Vagina (tissue), 2 donors: ENCODE measurements at places on chromosomes 1 and 21.
A peak's percentile ranks its signal among the peaks of the same experiment; 100 is the strongest.

DNA sequence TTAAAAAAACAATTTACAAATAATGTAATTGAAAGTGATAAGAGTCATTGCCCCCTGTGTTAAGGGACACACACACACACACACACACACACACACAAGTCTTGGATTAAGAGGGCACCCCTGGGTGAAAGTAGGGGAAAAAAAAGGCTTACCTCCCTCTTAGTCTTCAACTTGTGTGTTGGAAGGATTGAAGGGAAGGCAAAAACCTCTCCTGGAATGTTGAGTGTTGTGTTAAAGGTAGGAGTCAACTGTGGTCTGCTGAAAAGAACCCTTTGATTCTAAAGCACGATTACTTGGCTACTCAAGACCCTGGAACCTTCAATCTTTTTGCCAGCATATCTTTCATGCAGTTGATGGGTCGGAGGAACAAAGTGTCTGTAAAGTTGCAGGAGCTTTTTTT lies 6.4 kb downstream of the PBX1 start:
- peak overlapping the region; percentile 82 for H3K4me3 ChIP-seq
- no peaks in the 10 kb centered on the region for H3K36me3 ChIP-seq
- peak overlapping the region; percentile 95 for H3K27ac ChIP-seq
- no peaks in the 10 kb centered on the region for H3K27me3 ChIP-seq
- H3K4me1 ChIP-seq = peaks cover 55% of the 10 kb centered on the region

- no peaks in the 10 kb centered on the region for H3K36me3 ChIP-seq
- no peaks in the 10 kb centered on the region for H3K27me3 ChIP-seq
- no peak overlapping the region for H3K27ac ChIP-seq
Measured at GRCh38 chr1:175146529-175147213, 45.9 kb downstream of the KIAA0040 start.

DNA sequence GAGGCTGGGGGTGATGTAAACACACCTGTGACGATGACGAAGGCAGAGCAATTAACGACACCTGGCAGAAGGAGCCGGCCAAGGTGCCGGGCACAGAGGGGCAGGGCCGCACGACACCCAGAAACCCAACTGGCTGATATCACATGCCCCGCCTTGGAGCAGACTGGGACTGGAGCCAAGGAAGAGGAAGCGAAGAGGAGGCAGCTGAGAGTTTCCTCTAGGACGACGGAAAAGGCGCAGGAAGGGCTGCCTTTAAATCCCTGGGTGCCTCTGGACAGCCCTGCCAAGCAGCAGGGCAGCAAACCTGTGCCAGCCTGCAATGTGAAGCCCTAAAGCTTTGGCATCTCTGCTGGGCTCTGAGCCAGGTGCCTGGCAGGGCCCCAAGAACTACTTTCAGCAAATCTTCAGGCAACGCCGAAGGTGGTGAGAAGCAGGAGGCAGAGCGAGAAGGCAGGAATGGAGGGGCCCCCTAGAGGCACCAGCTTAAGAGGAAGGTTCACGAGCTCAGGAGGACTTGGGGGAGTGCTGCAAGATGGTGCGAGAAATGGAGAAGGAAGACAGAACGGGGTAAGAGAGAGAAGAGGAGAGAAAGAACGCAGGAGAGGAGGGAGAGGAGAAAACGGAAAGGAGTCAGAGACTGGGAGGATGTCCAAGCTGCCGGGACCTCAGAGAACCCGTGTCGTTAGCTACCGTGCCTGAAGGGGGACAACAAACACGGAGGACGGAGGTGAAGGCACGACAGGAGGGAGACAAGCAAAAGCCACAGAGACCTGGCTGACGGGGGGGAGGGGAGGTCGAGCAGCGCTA lies 25.3 kb upstream of the PEF1 start:
- H3K27ac ChIP-seq = peak overlapping the region; percentile 72
- no peaks in the 10 kb centered on the region for H3K27me3 ChIP-seq
- H3K4me1 ChIP-seq = peaks cover 90% of the 10 kb centered on the region
- H3K4me3 ChIP-seq = peak overlapping the region; percentile 12

DNA sequence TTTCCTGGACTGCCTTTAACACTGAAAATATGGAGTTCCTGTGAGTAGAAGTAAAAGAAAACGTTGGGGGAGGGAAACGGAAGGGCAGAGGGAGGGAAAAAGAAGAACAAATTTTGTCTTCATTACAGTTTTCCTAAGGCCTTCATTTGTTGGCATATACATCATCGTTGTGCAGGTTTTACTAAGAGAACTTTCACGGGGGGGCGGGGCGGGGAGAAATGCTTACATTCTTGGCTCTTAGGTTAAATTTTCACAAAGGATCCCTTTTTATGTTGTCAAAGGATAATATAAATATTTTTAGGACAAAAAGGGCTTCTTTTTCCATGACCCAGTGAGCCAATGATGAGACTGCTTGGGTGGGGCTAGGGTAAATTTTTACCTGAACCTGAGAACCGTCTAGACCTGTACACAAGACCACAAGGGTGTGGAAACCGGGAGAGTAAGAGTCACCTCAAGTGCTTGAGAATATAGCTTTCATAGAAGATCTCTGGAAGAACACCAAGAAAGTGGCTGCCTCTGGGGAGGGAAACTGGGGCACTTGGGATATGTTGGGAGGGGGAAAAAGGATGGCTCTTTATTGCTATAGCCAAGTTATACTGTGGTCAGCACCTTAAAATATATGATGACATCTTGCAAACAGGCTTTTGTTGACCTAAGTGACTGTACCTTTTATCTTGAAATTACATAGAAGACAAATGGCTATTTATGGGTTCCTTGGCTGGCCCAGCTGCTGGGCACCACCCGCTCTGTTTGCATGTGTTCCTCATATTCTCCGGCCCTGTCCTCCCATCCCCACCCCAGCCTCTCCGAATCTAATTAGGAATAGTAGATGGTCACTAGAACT lies 2.0 kb upstream of the UTP25 start:
- no peak overlapping the region for H3K4me3 ChIP-seq
- no peak for DNase-seq
- no peak overlapping the region for H3K27ac ChIP-seq
- H3K4me1 ChIP-seq = peaks cover 32% of the 10 kb centered on the region

DNA sequence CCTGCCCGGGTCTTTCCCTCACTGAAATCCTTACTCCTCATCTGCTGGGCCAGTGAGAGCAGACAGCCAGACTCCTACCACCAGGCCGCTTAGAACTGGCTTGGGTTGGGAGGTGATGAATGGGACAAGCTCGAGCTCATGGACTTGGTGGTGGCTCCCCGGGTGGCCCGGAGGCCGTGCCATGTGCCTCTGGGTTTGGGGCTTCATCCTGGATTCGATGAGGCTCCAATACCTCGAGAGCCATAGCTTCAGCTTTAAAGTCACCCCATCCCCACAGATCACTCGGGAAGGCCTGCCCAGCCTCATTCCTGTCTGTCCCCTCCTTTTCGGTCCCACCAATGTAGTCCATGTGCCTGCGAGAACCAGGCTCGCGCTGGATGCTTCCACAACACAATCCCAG lies 51.5 kb downstream of the MYOM3 start:
- H3K4me3 ChIP-seq = no peak overlapping the region
- DNase-seq = no peak
- H3K36me3 ChIP-seq = no peaks in the 10 kb centered on the region
- H3K4me1 ChIP-seq = no peaks in the 10 kb centered on the region
- no peak overlapping the region for H3K27ac ChIP-seq

GRCh38 chr21:14826630-14827029 lies 238.2 kb downstream of the NRIP1 start:
- H3K27me3 ChIP-seq = no peaks in the 10 kb centered on the region
- no peaks in the 10 kb centered on the region for H3K36me3 ChIP-seq
- no peaks in the 10 kb centered on the region for H3K4me1 ChIP-seq
- no peak overlapping the region for H3K4me3 ChIP-seq
- DNase-seq = no peak
- no peak overlapping the region for H3K27ac ChIP-seq

- no peaks in the 10 kb centered on the region for H3K4me1 ChIP-seq
- H3K36me3 ChIP-seq = no peaks in the 10 kb centered on the region
- H3K4me3 ChIP-seq = no peak overlapping the region
- H3K27me3 ChIP-seq = no peaks in the 10 kb centered on the region
- no peak for DNase-seq
Measured at GRCh38 chr21:17915976-17916375, 96.8 kb upstream of the C21orf91 start.

GRCh38 chr1:181141431-181141910 lies 53.0 kb downstream of the IER5 start:
- no peak for DNase-seq
- no peaks in the 10 kb centered on the region for H3K36me3 ChIP-seq
- H3K4me3 ChIP-seq = no peak overlapping the region
- H3K4me1 ChIP-seq = peaks cover 34% of the 10 kb centered on the region

DNA sequence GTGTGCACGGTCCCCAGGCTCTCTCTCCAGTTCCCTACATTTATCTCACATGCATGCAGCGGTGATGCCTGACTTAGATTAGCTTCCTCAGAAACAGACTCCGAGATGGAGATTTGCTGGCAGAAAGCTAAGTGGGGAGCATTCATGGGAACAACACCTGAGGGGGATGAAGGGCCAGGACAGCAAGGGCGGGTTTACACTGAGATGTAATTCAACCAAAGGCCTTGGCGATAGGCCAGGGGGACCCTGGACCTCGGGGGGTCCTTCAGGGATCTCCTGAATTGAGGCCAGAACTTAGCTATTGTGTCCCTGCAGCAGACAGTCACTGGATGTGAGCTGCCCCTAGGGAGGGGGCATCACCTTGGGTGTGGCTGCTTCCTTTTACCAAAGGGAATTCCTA lies 246.1 kb upstream of the CSF3R start:
- H3K36me3 ChIP-seq = no peaks in the 10 kb centered on the region
- H3K27ac ChIP-seq = no peak overlapping the region
- no peaks in the 10 kb centered on the region for H3K27me3 ChIP-seq
- DNase-seq = peak; percentile 64

GRCh38 chr1:41409825-41410224 lies 48.6 kb downstream of the FOXO6 start:
- DNase-seq = no peak
- H3K27me3 ChIP-seq = no peaks in the 10 kb centered on the region
- H3K36me3 ChIP-seq = no peaks in the 10 kb centered on the region
- peaks cover under 1% of the 10 kb centered on the region for H3K4me1 ChIP-seq
- no peak overlapping the region for H3K4me3 ChIP-seq

DNA sequence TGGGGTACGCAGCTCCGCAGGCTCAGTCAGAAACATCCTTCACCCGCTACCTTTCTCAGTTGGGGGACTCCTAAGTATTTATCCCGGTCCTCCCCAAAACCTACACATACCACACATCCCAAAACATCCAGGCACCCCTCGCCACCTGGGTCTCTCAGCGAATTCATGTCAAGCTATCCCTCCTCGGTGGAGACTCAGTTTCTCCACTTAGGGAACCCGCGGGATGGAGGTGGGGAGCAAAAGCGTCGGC lies 1.3 kb upstream of the ZBTB7B start:
- peak overlapping the region; percentile 85 for H3K4me3 ChIP-seq
- H3K36me3 ChIP-seq = no peaks in the 10 kb centered on the region
- H3K27me3 ChIP-seq = no peaks in the 10 kb centered on the region
- no peak for DNase-seq
- H3K27ac ChIP-seq = peak overlapping the region; percentile 99

DNA sequence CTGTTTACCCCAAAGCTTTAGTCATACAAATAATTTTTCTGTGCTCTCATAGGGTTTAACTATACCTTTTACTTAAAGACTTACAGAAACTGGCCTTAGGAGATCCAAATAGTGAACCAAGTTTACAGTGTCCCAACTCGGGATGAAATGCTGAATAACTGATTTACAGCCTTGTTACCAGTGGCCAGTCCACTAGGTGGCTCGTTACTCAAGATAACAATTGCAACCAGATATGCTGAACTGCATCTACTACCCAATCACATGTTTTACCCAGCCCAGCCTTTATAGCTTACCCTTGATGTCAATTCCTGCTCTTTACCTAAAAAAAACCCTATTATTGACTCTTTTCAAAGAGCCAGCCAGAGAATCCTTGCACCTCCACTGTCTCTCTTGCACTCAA lies 1148.8 kb upstream of the ADGRL4 start:
- no peaks in the 10 kb centered on the region for H3K4me1 ChIP-seq
- H3K36me3 ChIP-seq = no peaks in the 10 kb centered on the region
- no peak overlapping the region for H3K27ac ChIP-seq
- no peak for DNase-seq

GRCh38 chr1:68346188-68346808 lies 103.5 kb downstream of the RPE65 start:
- H3K27ac ChIP-seq = no peak overlapping the region
- no peaks in the 10 kb centered on the region for H3K27me3 ChIP-seq
- H3K4me1 ChIP-seq = no peaks in the 10 kb centered on the region
- no peak for DNase-seq
- no peak overlapping the region for H3K4me3 ChIP-seq

DNA sequence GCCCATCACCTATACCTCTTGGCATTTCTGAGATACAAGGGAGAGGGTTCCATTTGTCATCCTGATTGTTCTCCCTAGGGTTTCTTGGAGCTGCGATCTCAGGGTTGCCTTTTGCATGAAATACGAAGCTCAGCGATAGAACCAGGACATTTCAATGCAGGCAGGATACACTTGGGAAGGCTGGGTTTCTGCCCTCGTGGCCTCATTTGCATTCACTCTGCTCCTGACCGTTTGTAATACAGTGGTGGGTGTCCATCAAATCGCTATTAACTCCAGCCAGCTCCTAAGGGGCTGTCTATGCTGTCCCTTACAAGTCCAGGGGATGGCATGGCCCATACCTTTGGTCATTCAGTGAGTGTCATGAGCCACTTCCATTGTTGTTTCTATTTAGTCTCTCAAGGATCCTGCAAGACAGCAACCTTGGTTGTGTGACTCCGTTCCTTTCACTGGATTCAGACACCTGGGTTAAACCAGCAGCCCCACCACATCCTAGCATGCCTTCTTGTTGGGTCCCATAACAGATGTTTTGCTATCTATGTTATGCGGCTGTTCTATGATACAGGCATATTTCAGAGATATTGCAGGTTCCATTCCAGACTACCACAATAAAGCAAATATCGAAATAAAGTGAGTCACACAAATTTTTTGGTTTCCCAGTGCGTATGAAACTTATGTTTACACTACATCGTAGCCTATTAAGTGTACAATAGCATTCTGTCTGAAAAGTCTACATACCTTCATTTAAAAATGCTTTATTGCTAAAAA lies 18.3 kb downstream of the KAZN start:
- no peaks in the 10 kb centered on the region for H3K4me1 ChIP-seq
- H3K4me3 ChIP-seq = no peak overlapping the region

DNA sequence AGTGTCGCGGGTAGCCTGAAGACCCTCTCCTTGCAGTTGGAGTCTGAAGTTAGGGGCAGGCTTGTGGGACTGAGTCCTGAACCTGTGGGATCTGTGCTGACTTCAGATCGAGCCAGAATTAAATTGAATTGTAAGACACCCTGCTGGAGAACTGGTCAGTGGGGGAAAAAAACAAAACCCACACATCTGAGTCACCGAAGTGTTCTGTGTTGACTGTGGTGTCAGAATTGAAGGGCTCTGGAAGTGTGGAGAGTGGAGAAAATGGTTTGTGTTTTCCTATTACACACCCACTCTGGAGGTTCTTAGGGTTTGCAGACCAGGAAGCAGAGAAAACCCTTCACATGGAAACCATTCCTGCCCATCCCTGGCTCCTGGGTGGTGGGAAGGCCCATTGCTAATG lies 209.5 kb upstream of the GALNT2 start:
- no peak overlapping the region for H3K27ac ChIP-seq
- no peak overlapping the region for H3K4me3 ChIP-seq
- H3K27me3 ChIP-seq = no peaks in the 10 kb centered on the region
- H3K4me1 ChIP-seq = peaks cover 8% of the 10 kb centered on the region
- H3K36me3 ChIP-seq = no peaks in the 10 kb centered on the region

- H3K36me3 ChIP-seq = no peaks in the 10 kb centered on the region
- H3K4me3 ChIP-seq = no peak overlapping the region
- DNase-seq = no peak
- H3K4me1 ChIP-seq = no peaks in the 10 kb centered on the region
Measured at GRCh38 chr1:38718031-38718430, 141.5 kb downstream of the RRAGC start.
